NCI-H510A treated with DMSO at 0.1 percent for 48 hours (cell line): ENCODE measurements at places on chromosomes 2 and 18.

- DNase-seq = no peak
Measured at GRCh38 chr2:8322634-8323033, 359.2 kb upstream of the ID2 start.

GRCh38 chr2:135709992-135710391 lies 31.7 kb upstream of the UBXN4 start:
- peak; percentile 43 for DNase-seq

DNA sequence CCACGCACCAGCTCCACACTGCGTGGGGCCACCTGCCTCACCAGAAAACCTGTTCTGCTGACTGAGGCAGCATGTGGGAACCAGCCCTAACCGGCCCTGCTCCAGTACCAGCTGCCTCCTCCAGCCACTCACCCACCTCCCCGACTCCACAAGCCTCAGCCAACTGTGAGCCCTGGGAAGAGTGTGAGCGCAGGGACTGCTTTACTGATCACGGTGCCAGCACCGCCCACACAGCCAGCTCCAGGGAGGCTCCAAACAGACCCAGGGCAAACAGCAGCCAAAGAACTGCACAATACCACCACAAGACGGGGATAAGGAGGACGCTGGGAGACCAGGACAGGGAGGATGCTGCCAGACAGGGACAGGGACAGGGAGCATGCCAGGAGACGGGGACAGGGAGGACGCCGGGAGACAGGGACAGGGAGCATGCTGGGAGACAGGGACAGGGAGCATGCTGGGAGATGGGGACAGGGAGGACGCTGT lies 28.4 kb downstream of the EIPR1 start:
- DNase-seq = peak; percentile 51

DNA sequence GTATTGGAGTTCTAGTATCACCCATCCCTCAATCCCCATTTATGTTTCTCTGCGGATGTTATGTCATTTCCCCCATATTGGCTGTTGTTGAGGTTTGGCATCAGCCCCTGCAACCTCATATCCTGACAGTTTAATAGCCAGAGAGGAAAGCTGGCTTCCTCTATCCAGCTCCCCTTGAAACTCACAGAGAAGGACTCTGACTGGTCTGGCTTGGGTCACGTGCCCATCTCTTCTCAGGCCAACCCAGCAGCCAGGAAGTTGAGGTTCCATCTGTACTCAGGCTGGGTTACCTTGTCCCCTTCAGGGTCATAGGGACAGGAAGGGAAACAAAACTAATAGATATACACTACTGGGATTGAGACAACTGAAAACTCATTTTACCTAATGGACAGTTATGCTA lies 148.0 kb upstream of the SLC14A2 start:
- DNase-seq = no peak

DNA sequence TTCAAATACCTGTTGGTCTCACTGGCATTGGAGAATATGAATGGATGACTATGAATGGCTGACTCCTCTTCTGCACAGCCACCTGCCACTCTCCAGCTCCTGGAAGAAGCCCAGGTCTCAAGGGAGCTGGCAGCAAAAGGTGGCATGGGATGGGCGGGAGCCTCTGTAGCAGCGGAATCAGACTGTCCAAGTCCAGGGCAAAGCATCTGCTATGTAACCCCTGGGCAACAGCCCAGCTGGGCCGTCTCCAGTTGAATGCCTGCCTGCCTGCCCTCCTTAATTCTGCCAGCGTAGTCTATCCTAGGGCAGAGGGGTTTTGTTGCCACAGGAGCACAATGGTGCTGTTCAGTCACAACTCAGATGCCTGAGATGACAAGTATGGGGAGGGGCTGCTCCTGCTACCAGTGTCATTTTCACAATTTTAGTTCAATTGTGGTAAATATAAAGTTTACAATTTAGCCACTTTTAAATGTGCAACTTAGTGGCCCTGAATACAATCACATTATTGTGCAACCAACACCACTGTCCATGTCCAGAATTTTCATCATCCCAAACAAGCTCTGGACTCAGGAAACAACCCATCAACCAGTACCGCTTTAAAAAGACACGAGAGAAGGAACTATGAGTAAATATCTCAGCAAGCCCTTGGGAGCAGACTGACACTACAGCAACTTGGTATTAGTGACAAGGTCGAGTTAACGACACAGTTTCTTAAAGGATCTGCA lies 115.2 kb downstream of the MYO5B start:
- DNase-seq = no peak

DNA sequence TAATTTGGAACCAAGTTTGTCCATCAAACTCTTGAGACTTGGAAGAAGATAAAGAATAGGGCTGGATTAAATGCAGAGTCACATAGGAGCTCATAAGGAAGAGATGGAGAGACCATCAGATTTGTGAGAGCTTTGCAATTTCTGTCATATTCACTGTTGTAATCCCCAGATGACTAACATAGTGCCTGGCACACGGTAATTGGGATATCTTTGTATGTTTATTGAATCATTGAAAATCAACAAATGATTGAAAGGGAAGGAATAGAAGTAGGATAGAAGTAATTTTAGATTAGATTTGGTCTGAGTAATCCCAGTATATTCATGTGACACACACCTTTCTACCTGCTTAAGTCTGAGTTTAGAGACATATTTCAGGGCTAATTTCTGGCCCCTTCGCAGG lies 75.4 kb downstream of the LCLAT1 start:
- DNase-seq = no peak

DNA sequence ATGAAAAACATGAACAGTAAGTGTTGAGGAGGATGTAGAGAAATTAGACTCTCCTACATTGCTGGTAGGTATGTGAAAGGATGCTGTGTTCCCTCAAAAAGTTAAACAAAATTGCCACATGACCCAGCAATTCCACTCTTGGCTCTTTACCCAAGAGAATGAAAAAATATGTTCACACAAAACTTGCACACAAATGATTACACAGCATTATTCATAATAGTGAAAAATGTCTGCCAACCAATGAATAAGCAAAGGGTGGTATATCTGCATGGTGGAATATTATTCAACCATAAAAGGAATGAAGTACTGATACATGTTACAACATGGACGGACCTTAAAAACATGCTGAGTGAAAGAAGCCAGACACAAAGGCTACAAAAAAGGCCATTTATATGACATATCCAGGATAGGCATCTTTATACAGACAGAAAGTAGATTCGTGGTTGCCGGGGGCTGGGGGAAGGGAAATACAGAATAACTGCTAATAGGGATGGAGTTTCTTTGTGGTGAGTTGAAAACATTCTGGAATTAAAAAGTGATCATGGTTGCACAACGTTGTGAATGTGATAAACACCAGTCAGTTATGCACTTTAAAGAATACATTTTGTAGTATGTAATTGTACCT lies 85.4 kb upstream of the MYO3B start:
- no peak for DNase-seq

DNA sequence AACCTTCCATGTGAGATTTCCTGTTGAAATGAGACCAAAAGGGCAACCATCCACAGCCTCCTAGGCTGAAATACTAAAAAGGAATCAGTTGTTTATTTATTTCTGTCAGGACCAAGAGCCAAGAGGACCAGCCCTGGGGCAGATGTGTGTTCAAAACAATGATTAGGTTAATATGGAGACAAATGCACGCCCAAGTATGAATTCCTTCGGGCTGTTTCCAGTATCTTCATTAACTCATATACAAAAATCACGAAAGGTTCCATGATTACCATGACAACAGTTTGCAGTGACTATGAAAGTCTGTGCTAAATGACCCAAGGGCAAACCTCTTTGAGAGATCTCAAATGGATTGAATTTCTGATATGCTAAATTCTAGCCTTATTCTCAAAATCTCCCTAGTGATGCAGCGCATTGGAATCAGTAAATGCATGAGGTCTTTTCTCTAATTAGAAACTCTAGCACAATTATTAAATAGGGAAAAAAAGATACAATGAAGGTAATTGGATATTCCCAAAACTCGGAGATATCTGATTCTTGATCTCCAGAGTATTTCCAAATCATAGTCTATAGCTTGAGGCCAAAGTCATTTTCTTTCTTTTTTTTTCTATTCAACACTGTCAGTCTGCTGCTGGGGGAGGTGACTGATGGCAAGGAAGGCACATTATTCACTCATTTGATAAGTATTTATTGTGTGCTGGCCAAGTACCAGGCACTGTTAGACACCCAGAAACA lies 35.6 kb downstream of the VIT start:
- DNase-seq = no peak

GRCh38 chr18:61842146-61842545 lies 50.7 kb downstream of the RNF152 start:
- DNase-seq = no peak

GRCh38 chr2:159137511-159138241 lies 148.8 kb downstream of the WDSUB1 start:
- DNase-seq = no peak

DNA sequence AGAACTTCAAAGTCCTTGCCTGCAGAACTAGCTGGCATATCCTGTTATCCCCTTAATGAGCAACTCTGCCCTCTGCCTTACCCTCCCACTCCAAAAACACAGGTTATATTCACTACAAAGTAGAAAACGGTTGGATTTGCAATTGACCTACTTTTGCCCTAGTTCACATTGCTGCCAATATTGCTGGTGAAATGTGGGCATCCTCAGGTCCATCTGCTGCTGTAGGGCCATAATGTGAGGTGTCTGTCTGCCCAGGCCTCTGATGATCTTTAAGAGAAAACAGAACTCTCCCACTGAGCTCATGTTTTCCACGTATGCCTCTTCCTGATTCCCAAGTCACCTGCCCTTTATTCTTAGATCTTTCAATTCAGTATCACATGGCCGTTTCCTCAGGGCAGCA lies 294.0 kb upstream of the CDH20 start:
- no peak for DNase-seq

DNA sequence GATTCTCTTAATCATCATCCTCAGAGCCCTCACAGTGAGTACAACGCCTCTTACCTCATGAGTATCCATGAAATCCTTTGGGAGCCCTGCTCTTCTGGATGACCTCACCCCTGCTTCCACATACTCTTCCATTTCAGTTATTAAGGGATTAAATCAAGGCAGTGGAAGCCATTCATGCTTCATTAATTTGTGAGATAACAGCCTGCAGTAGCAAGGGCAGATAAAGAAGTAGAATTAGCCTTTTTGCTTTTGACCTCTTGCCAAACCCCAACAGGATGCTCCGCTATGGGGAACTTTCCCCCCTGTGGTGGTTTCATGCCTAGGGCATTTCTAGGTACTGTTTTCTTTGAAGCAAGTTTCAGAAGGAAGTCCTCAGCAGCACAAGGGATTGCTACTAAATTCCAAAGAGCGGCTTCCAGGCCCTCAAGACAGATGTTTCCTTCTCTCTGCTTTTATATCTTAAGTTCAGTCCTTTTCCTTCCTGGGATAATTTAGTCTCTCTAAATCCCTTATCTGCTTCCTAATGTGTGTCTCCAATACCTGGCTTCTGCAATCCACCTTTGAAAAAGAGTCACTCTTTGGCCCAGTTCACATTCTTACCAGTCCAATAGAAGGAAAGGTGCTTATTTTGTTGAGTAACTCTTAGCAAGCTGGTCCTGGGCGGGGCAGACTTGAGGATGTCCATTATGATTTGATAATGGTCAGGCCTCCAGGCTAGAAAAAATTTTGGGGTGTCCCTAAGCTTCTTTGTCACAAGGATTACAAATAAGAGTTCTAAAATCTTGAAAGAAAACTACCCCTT lies 76.9 kb downstream of the MYO1B start:
- DNase-seq = no peak

- DNase-seq = no peak
Measured at GRCh38 chr18:12455496-12455895, 47.8 kb downstream of the PRELID3A start.

DNA sequence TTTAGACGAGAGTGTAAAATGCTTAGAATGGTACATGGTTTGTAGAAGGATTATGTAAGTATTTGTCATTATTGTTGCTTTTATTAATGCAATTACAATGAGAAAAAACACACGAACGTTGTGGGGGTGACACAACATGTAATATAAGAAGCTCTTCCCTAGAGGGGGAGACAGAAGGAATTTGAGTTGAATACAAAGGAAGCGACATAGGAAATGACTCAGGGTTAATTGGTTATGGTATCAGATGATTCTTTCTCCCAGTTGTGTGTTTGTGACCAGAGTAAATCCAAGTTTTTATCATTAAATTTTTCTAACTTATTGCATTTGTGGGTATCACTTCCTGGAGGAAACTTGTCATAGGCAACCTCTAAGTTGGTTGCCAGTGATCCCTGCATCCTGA lies 625.6 kb upstream of the CDH2 start:
- DNase-seq = no peak

DNA sequence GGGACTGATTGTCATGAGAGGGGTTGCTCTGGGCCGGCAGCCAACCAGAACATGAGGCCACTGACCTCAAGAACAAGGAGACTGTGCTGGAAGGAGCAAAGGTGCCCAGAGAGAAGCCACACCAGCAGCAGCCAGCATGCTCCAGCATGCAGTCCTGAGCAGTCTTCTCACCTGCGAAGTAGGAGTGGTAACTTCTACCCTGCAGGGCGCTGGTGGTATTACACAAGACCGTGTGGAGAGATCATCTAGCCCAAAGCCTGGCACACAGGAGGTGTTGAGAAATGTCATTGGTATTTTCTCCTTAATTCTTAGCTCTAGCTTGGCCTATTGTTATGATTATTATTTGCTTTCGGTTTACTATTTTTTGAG lies 132.7 kb downstream of the TSN start:
- no peak for DNase-seq

DNA sequence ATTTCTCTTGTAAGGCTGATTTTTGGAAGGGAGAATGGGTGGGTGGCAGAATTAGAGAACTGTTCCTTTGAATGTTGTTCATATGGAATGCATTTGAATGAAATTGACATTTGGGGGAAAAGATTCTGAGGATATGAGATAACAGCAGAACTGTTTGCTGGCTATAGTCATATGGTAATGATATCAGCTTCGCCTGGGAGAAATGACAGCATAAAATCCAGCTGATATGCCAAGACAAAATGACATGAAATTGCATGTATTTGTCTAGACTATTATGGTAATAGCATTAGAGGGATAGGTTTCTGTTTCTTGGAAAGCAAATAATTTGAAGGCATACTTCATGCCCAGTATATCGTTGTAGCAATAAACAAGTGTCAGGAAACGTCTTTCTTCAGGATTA lies 150.8 kb upstream of the SPATS2L start:
- DNase-seq = no peak

DNA sequence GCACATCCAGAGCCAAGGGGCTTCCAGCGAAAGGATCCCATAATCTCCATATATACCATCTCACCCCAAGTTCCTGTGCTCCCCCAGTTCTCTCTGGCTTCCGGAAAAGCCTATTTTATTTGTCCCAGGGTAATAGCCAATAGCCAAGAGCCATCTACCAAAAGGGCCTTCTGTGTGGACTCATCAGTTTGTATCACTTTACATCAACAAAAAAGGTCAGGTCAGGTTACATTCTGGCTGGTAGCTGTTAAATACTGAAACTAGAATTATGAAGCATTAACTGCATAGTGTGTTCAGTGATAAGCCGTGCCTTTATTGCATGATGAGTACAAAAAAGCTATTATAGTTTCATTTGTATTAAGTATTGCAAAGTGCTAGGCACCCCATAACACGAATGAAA lies 223.7 kb downstream of the IRS1 start:
- no peak for DNase-seq

- DNase-seq = no peak
Measured at GRCh38 chr18:55268151-55268601, 308.9 kb upstream of the CCDC68 start.

GRCh38 chr2:68696554-68696953 lies 38.1 kb upstream of the ARHGAP25 start:
- DNase-seq = no peak

GRCh38 chr2:234632527-234633391 lies 135.9 kb upstream of the ARL4C start:
- no peak for DNase-seq
